ENCODE measurements at places on chromosomes 6 and 20.

DNA sequence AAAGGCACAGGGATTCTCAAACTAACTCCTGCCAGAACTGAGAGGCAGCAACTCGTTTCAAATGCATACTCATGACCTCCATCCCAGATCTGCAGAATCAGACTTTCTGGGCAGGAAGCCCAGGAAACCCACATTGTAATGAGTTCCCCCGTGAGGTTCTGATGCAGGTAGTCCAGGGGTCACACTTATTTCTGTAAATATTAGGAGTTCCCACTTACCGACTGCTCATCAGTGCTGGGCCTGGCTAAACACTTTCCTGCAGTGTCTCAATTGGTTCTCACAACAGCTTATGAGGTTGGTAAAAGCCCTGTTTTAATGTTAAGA is 11.6 kb downstream of the DUSP15 start:
- no peak for DNase-seq

DNA sequence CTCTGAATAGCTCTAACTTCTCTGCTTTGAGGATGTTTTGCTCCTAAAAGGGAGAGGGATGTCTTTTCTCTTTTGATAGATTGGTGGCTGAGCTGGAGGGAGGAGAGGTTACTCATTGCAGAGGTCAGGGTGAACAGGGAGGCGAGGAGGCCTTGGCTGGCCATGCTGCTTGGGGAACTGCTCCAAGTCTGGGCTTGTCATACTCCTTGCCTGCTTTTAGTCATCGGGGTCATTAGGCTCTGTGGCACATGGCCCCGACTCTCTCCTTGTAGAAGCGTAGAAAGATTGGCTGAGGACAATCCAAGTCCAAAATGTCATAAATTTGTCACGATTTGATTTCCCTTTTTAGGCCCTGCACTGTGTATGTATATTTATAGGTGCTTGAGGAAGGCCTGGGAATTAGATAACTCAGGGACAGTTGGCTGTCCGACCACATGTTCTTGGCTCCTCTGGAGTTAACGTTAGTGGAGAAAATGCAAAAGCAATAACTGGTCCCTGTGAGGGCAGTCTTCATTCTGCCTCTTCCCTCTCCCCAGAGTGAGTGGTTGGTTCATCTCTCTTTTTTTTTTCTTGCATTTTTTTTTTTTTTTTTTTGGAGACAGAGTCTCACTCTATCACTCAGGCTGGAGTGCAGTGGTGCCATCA is 160.1 kb downstream of the SCP2D1 start:
- no peak for DNase-seq

GRCh38 chr20:24608926-24609667 is 139.7 kb downstream of the SYNDIG1 start:
- no peak for DNase-seq

GRCh38 chr20:45670139-45670538 is at the start of gene WFDC11:
WFDC11 (minus strand) TSS chr20:45670239; CDS start chr20:45650600, 19,639 bp downstream.
- DNase-seq, result no peak

DNA sequence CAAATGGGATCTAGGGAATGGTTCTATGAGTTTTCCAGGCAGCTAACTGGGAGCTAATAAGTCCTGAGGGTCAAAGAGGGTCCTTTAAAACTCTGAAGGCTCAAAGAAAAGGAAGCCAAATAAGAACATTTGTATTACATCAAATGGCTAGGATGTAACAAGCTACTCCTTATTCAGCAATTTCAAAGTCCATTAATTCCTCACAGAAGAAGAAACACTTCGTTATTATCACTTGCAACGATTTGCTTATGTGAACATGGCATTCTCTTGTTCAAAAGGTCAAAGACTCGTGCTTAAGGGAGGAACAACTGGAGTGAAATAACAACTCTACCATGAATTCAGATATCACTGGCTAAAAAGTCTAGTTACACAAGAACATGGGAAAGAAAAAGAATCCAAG is 70.8 kb upstream of the FBXO30 start:
- DNase-seq, result no peak

- DNase-seq, result no peak
Measured at GRCh38 chr6:153162646-153163045, 31.6 kb upstream of the RGS17 start.

- DNase-seq, result no peak
Measured at GRCh38 chr6:105769987-105770386, 316.1 kb upstream of the PRDM1 start.

- DNase-seq, result no peak
Measured at GRCh38 chr6:4672772-4673171, 103.4 kb upstream of the CDYL start.

DNA sequence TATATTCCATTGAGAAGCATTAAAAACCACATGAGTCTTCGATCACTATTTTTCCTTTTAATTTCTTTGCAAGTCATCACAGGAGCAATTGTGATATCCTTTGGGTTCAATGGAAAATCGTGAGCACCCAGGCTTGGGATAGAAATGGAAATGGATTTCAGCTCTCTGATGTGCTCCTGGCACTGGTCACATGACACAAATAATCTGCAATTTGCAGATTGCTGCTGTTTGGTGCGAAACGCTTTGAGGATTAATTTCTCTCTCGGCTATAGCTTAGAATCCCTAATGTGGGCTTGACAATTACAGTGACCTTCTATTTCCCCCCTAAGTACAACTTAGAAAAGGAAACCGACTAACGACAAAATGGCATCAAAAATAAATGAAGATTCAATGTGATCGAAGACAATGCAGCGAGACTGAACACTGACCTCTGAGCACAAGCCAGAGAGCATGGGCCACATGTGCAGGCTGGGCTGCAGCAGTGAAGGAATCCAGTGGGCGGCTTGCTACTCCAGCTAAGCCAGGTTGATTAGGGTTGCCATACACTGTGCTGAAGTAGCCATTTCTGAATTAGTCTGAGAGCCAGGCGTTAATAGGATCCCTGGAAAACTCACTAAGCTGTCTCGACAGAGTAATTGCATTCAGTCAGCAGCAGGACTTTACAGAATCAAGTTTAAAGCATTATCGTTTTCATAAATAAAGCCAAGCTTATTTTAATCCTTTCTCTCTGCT is 301.8 kb upstream of the AGPAT4 start:
- no peak for DNase-seq

DNA sequence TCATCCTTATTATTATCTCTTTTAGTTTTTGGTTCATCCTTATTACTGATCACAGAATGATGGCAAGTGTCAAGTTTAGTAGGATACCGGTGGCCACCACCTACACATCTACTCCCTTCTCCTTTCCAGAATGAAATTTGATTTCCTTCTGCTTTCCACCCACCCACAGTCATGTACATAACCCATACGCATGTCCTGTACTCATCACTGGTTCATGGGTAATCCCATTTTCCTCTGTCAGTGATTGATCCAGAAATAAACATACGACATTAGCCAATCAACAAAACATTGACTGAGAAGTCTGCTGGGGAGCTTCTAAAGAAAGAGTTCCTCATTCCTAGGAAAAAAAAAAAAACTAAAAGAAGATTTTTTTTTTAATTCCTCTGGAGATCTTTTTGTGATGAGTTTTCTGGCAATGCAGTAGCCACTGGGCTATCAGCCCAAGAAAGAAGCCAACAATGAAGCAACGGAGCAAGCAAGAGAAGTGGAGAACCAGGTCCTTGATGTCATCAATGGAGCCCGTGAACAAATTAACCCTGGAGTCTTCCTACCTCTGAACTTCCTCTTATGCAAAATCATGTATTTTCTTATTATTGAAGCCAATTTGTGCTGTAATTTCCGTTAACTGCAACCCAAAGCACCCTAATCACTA is 127.8 kb downstream of the TASP1 start:
- DNase-seq, result no peak

- no peak for DNase-seq
Measured at GRCh38 chr20:63915471-63915870, 20.5 kb downstream of the DNAJC5 start.

- no peak for DNase-seq
Measured at GRCh38 chr6:104046426-104046825, 813.3 kb downstream of the HACE1 start.

Data from cerebellar nuclear complex (tissue), 1 donor.